AG08395 (cell line): ENCODE measurements at places on chromosomes 1 and 21.

GRCh38 chr21:21806711-21807597 lies 808.7 kb downstream of the NCAM2 start:
- DNase-seq = no peak

DNA sequence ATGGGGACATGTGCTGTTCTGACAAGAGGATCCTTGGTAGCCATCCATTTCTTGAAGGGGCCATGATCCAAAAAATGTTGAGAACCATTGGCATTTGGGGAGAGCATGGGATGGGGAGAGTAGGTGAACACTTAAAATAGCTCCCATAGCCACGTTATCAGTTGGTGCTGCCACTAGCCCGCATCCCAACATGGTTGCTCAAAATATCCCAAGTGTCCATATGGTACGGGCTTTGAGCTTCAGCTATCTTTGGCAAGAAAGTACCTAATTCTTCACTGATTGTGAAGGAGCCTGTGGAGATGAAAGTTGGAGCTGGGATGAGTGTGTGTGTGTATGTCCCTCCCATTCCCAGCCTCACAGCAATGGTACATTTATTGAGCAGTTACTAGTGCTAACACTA lies 3.1 kb upstream of the ZNF648 start:
- DNase-seq = no peak

- no peak for DNase-seq
Measured at GRCh38 chr21:36584980-36585940, 105.3 kb upstream of the CLDN14 start.

GRCh38 chr1:150543500-150544143 lies 5.6 kb upstream of the ADAMTSL4 start:
- peak; percentile 40 for DNase-seq

- no peak for DNase-seq
Measured at GRCh38 chr1:9633493-9633892, 18.0 kb upstream of the PIK3CD start.

DNA sequence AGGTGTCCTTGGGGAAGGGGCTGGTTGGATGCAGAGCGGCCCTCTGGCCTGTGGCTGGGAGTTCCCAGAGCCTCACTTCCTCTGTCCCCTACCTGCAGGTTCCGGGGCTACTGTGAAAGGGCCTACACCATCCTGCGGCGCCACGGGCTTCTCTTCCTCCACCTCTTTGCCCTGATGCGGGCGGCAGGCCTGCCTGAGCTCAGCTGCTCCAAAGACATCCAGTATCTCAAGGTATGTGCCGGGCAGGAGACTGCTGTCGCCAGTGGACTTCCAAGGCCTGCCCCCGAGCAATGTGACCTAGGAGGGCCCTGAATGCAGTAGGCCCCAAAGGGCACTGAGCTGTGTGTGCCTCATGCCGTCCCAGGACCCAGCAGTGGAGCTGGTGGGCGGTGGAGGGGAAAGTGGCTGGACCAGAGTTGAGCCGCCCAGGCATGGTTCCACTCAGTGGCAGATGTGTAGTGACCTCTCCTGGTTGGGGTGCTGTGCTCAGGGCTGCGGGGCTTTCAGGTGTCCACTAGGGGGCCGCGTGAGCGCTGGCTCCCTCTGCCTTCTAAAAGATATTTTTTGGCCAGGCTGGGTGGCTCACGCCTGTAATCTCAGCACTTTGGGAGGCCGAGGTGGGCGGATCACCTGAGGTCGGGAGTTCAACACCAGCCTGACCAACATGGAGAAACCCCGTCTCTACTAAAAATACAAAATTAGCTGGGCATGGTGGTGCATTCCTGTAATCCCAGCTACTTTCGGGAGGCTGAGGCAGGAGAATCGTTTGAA lies 73.4 kb downstream of the PIK3CD start:
- DNase-seq = peak; percentile 85

GRCh38 chr21:20259031-20259867 lies 739.0 kb upstream of the NCAM2 start:
- no peak for DNase-seq

DNA sequence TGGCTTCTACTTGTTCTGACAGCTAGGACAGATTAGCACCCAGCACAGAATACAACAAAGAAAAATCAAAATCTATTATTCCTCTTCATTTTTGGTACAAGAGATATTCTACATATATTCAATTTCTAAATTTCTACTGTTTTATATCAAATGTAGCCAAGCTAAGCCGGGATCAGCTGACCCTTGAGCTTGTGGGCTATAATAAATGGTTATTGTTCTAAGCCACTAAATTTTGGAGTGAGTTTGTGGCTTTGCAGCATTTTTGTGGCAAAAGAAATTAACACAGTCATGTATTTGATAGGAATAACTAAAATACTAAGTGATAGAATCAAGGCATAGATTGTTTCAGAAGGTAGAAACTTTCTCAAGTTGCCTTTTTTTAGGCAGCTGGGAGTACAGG lies 50.7 kb downstream of the APP start:
- no peak for DNase-seq

GRCh38 chr1:235404190-235404589 lies 37.0 kb downstream of the TBCE start:
- no peak for DNase-seq

- no peak for DNase-seq
Measured at GRCh38 chr1:183528577-183528976, 56.3 kb downstream of the SMG7 start.
